ENCODE measurements at places on chromosomes 1 and 21.

GRCh38 chr1:177451191-177451590 lies 280.4 kb downstream of the BRINP2 start:
- no peak for DNase-seq

GRCh38 chr1:159431904-159432303 lies at the start of gene OR10J4:
Gene OR10J4 (plus strand): TSS chr1:159432204.
- DNase-seq, result no peak

DNA sequence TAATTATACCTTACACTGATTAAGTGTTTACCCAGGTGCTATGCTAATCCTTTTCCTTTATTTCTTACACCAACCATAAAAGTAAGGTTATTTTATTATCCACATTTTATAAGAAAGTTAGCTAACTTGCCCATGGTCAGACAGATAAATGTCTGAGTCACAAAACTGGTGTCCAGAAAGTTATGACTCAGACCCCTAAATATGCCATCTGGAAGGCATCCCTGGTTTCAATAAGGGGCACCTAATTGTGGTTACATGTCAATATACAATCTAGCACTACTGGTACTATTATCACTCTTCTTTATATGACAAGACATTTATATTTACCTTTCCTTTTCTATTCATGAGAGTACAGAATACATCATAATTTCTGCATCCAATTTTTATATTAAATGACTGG lies 496.5 kb upstream of the ADGRL2 start:
- no peak for DNase-seq

GRCh38 chr1:21292984-21293536 lies 2.8 kb upstream of the ECE1 start:
- peak; percentile 60 for DNase-seq

DNA sequence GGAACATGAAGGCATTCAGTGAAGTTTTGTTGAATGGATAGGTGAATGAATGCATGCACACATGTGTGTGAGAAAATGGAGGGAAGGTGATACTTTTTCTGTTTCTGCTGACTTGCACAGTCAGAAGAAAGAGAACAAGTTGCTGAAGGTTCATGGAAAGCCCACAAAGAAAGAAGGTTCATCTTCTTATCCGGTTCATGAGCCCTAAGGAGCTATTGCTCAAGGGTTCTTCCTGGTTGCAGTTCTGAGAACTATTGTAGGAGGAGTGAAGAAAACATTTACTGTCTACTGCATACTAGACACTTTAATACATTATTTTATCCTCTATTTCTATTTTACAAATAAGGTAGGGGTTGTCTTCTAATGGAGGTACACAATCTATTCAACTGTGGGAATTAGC lies 13.4 kb upstream of the NIBAN1 start:
- DNase-seq, result no peak

GRCh38 chr1:24178407-24178806 lies 8.7 kb downstream of the IFNLR1 start:
- DNase-seq, result no peak

- no peak for DNase-seq
These were observed 30.2 kb downstream of the PLA2G4A start for GRCh38 chr1:186858923-186859322.

DNA sequence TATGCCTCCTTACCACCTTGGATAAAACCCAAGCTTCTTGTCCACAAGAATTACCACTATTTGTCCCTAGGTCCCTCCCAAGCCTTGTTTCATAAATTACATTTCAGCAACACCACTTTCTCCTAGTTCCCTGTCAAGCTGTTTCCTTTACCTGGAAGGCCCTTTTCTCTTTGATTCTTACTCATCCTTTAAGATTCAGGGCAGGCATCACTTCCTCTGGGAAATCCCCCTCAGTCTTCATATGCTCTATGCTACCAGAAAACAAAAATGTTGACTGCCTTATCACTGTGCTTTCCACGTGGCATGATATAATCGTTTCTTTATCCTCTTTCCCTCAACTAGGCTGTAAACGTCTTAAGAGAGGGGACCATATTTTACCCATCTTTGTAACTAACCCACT lies 102.7 kb downstream of the LYST start:
- DNase-seq, result no peak

DNA sequence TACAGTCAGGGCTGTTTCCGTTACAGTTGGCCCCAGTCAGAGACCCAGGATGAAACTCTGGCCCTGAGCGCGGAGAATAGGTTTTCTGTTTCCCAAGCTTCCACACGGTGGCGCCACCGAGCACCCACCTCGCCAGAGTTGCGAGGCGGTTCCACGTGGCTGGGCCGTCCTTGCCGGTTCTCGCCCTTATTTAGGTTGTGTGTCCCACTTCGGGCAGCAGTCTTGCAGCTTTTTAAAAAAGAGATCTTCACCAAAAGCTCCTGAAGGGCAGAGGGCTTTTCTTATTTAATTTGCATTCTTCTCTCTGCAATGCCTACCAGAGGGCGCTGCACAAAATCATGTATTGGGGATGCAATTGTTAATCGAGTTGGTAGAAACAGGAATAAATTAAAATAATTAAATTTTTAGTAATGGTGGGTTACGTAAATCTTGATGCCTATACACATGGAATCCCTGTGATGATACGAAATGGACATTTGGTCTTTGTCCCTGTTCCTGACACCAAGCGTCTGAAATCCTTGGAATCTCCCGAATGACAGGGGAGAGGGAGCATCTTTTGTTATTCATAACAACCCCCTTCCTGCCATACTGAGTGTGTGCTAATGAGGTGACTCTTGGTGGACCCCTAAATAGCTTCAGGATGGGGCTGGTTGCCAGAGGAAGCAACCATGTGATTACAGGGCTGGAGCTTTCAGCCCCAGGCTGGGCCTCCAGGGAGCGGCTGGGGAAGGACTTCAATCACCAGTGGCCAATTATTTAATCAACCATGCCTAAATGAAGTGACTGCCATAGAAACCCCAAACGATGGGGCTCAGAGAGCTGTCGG lies 5.6 kb upstream of the S100A7 start:
- DNase-seq, result peak; percentile 51

DNA sequence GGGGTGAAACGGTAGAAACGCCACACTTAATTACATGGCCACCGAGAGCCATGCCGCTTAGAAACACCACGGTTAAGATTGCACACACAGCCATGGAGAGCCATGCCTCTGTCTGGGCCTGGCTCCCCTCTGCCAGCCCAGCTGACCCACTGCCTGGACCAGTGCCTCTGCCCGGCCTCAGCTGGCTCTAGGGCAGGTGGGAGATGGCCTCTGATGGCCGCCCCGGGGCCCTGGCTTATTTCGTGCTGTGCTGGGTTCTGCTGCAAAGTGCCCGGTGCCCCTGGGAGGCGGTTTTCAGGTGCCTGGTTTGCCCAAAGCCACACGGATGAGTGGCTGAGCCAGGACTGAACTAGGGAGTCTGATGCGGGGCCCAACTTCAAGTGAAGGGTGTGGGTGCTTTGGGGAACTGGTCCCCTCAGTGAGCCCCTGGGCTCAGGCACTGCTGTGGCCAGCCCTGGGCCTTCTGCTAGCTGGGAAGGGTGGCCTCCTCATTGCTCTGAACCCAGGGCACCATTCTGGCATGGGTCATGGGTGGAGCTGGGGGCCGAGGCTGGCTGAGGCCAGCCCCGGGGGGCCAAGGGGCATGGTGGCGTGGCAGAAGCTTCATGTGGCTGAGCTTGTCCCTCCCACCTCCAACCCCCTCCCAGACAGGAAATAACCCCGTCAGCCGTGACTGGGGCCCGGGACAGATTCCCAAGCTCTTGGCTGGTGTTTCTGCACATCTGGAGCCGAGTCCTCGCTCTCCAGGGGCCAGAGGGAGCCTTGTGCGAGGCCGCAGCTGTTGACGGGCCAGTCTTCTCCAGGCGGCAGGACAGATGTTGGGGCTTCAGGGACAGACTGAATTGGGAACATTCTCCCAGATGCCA lies 1.9 kb upstream of the GPR153 start:
- DNase-seq, result no peak

GRCh38 chr1:174789399-174789798 lies 210.3 kb upstream of the CACYBP start:
- DNase-seq, result no peak

- DNase-seq, result no peak
These were observed 80.8 kb downstream of the LRRC7 start for GRCh38 chr1:69648486-69648885.

GRCh38 chr1:50415235-50416149 lies 7.8 kb downstream of the DMRTA2 start:
- no peak for DNase-seq

GRCh38 chr1:218990019-218990418 lies 183.7 kb upstream of the LYPLAL1 start:
- no peak for DNase-seq

- DNase-seq, result no peak
These were observed 22.8 kb downstream of the HFM1 start for GRCh38 chr1:91381844-91382243.

GRCh38 chr1:221184131-221184794 lies 305.0 kb downstream of the HLX start:
- no peak for DNase-seq

DNA sequence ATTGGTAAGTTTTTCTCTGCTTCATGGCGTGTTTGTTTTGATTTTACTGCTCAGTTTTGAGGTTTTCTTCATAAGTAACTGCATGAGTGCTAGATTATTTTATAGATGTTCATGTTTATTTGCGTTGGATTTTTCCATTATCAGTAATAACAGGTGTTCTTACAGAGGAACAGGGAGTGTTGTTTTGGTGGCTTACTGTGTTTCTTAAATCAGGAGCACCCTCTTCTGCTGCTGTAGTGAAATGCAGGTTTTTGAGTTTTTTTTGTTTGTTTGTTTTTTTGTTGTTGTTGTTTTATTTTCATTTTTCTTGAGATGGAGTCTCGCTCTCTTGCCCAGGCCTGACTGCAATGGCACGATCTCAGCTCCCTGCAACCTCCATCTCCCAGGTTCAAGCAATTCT lies 32.6 kb downstream of the CTBS start:
- DNase-seq, result no peak

GRCh38 chr1:157734321-157734720 lies 33.8 kb upstream of the FCRL3 start:
- DNase-seq, result no peak

GRCh38 chr1:35477870-35478269 lies 79.3 kb downstream of the KIAA0319L start:
- no peak for DNase-seq

DNA sequence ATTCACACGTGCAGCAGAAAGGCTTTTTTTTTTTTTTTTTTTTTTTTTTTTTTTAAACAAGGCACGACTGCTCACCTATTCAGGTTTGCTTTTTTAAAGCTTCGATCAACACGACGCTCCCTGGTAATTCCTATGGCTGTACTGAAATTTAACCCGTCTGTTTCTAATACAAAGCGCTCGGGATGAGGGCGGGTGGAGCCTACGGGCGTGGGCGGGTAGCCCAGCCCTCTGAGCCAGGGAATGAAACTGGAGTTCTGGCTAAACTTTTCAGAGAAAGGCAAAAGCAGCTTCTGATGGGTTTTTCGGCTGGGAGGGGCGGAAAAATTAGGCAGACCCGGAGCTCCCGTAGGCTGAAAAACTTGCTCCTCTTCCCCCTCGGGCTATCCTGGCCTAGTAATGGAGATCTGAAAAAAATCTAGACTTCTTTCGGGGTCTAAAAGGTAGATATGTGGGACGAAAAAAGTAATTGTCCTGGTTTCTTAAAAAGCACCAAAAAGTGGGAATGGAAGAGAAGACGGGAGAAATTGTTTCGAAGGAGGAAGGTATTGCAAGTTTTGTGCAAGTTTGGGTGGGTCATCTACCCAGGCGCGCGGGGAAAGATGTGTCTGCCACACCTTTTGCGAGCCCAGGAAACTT lies 7.4 kb downstream of the NR5A2 start:
- no peak for DNase-seq

DNA sequence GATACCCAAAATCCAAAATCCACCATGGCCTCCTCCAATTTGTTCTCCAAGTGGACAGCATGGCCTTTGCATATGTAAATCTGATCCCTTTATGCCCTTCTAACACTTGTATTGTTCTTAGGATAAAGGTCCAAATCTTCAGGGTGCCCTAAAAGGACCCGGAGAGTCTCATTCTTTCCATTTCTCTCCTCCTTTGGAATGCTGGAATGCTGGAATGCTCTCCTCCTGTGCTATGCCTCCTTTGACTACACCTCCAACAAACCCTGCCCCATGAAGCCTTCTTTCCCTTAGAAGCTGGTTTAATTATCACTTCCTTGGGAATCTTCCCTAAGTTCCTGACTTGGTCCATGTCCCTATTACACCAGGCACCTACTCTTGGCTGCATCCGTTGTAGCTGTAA lies 484.8 kb upstream of the RUNX1 start:
- no peak for DNase-seq

GRCh38 chr1:93395195-93395594 lies 49.5 kb downstream of the DR1 start:
- no peak for DNase-seq

GRCh38 chr1:24968941-24969585 lies 39.0 kb upstream of the RUNX3 start:
- no peak for DNase-seq

DNA sequence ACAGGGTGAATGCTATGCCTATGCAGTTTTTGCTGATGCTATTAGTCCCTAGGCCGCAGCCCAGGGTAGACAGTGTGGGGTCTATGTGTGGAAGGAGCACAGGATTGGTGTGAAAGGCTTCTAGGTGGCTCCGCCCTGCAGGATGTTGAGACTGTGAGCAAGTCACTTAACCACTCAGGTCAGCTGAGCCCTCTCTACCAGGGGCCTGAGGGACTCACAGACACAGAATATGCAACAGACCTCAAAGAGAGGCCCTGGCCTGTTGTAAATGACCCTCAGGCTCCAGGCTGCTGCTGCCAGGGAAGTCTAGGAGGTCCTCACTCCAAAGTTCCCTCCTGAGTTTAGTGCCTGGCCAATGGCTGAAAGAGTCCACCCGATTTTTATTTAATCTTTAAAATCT lies 11.0 kb downstream of the NHLH2 start:
- DNase-seq, result no peak

DNA sequence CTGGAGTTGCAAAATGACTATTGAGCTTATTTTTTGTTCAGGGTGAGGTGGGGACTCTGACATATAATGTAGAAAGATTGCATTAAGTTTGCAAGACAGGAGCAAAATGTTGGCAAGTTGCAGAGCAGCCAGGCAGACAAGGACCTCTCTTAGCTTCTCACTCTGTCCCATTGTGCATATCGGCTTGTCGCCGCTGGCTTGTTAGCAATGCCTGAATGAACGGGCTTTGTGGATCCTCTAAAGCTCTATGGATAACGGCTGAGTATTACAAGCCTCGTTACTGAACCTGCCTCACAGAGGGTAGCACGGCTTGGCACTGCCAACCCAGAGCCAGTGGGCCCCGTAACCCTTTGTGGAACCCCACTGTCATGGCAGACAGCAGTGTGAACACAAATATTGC lies 68.4 kb downstream of the TNR start:
- no peak for DNase-seq
